ENCODE measurements at places on chromosomes 6 and 20.

DNA sequence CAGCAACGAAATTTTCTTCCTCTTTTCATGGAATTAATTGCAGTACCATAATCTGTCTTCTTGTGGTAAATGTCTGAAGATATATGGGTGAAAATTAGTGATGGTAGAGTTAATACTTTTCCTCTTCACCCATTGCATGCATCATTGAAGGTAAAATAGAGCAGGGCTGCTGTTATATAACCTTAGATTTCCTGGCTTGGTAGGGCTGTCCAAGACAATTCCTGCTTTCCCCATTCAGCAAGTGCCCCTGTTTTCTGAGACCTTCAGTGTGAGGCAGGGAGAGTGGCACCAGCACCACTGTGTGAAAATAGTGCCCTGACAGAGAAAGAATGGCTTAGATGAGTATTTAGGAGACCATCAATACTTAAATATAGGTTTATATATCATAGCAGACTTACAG is 202.0 kb downstream of the ZFAND3 start:
- DNase-seq, result no peak

- DNase-seq, result no peak
Observed at GRCh38 chr6:111837641-111838500, 35.4 kb downstream of the FYN start.

- peak; percentile 68 for DNase-seq
Observed at GRCh38 chr6:7535498-7535897, 6.0 kb upstream of the DSP start.

DNA sequence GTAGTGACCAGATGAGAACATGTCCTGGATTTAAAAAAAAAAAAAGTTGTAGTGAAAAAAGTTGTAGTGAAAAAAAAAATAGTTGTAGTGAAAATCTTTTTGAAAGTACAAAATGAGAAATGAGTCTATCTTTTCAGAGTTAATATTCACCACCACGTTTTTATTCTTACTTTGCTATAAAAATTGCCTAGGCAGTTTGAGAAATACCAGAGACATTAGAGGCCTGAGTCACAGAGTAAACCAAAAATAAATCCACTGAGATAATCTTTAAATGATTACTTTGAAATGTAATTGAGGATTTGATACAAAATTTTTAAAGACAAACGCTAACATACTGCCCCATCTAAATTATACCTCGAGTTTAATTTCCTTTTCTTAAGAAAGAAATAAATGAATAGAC is 101.2 kb upstream of the TIAM2 start:
- peak; percentile 59 for DNase-seq

DNA sequence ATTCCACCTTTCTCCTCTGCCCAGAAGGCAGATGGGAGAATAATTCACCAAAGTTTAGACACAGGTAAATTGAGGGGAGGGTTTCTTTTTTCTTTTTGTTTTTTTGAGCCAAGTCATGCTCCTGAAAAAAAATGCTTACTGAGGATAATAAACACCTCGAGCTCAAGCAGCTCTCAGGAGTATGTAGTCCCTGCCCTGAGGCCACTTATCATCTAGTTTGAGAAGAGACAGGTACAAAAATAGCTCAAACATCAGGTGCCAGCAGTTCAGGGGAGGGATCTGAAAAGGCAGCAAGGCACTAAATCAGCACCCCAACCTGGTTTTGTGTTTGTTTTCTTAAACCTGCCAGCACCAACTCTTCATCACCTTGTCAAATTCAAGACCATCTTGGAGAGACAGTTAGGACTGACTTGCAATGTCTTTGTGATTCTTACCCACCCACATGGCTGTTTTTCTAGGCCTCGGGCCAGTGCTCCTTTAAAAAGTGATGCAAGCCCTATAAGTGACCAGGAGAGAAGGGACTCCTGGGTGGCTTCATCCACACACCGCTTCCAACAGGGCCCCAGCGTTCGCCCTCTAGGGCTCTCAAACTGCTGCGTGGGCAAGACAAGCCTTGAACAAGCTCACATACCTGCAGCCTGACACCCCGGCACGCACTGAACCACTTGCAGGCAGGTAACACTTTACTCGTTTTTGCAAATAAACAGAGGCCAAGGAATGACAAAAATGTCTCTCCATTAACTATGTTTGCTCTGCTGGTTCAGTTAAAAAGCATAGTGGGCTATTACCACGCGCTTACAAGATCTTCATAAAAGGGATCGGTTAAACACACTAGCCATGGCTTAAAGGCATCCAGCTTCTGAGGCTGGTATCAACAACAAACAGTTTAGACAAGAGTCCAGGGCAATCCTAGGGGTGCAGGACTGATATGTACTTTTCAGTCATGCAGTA is 13.9 kb downstream of the JAG1 start:
- DNase-seq, result no peak

- DNase-seq, result peak; percentile 85
Observed at GRCh38 chr6:157667211-157668008, 155.6 kb upstream of the SNX9 start.

DNA sequence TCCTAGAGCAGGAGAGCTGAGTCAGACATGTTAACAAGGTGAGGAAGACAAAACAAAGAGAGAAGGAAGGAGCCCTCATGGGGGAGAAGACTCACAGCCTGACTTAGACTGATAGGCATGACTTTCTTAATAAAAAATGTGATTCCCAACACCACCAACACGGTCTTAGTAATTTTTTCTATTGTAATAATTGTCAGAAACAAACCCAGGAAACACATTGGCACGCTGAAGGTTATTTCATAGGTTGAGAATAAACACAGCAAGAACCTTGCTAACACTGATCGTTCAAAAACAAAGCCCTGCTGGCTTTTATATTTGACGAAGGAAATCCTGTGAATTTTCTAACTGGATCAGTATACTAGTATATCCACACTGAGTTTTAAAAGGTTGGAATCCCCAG is 286.8 kb downstream of the HACE1 start:
- DNase-seq, result no peak

DNA sequence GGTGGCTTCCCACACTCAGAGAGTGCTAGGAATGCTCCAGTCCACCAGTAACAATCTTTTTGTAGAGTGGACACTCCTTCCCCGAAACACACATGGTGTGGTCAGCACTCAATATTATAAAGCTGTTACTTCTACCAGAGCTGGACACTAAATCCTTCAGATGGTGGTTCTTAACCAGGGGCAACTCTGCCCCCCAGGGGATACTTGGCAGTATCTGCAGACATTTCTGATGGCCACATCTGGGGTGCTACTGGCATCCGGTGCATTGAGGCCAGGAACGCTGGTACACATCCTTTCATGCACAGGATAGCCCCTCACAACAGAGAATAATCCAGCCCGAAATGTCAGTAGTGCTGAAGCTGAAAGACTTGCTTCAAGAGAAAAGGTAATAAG is 124.4 kb downstream of the NFATC2 start:
- no peak for DNase-seq

DNA sequence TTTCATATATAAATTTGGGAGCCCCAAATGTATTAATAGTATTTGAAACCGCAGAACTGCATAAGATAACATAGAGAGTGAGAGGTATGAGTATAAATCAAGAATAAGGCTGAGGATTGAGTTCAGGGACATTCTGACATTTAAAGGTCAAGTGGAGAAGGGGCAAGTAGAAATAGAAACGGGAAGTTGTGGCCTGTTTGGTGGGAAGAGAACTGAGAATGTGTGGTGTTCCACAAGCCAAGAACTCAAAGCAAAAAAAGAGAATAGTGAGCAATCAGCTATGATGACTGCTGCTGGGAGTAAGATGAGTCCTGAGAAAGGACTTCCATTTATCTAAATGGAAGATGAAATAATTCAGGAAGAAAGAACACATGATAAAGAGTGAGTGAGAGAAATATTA is 418.4 kb downstream of the CD109 start:
- no peak for DNase-seq

GRCh38 chr6:76840041-76840745 is 623.1 kb downstream of the HTR1B start:
- no peak for DNase-seq

DNA sequence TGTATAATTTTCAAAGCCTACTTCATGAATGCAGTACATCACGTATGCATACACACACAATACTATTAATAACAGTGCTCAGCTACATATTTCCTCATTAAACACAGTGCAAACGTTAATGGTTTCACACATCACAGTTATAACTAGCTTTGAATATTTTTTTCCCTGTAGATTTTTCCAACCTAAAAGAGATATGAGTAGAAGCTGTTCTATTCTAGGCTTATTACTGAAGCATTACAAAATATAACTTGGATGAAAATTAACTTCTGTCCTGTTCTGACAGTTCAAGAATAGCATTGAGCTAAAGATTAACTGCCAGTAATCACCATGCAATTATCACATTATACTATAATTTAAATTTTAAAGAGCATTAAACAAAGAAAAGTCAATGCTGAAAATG is 6.2 kb downstream of the LMBRD1 start:
- DNase-seq, result no peak

DNA sequence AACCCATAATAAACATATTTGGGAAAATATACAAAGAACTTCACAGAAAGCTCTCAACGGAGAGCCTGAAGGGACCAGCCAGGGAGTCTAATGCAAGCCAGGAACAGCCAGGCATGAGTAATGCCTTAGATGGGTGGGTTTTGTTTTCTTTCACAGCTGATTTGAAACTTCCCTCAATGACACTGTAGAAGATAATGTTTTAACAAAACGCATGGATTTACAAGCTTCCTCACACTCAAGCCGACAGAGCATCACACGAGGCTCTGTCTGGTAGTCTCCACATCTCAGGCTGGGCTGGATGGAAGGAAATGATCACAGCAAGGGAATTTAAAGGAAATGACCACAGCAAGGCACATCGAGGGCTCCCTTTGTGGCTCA is 113.9 kb downstream of the GMPR start:
- peak; percentile 68 for DNase-seq

GRCh38 chr20:50645253-50646068 is 45.9 kb downstream of the RIPOR3 start:
- DNase-seq, result peak; percentile 93

- DNase-seq, result peak; percentile 1
Observed at GRCh38 chr20:58718729-58719128, 26.1 kb downstream of the NPEPL1 start.

- DNase-seq, result no peak
Observed at GRCh38 chr20:8587810-8588209, 455.7 kb downstream of the PLCB1 start.

- peak; percentile 11 for DNase-seq
Observed at GRCh38 chr6:134031696-134032255, 20.6 kb downstream of the SLC2A12 start.

DNA sequence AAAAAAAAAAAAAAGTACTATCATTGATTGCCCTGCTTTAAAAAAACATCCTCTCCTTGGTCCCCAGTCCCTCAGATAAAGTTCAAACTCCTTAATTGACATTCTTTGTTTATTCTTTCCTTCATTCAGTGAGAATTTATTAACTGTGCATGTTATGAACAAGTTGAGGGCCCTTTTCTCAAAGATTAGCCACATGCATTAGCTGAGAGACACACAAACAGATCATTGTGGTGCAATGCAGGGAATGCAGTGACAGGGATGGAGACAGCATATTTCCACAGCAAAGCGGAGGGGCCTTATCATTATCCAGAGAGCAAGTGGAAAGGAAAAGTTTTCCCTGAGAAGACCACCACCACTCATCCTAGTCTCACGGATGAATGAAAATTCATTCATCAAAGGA is 21.9 kb upstream of the IPCEF1 start:
- DNase-seq, result no peak

- no peak for DNase-seq
Observed at GRCh38 chr20:37758332-37758731, 64.5 kb downstream of the CTNNBL1 start.

GRCh38 chr6:84361372-84362192 is 134.1 kb upstream of the CEP162 start:
- DNase-seq, result no peak

DNA sequence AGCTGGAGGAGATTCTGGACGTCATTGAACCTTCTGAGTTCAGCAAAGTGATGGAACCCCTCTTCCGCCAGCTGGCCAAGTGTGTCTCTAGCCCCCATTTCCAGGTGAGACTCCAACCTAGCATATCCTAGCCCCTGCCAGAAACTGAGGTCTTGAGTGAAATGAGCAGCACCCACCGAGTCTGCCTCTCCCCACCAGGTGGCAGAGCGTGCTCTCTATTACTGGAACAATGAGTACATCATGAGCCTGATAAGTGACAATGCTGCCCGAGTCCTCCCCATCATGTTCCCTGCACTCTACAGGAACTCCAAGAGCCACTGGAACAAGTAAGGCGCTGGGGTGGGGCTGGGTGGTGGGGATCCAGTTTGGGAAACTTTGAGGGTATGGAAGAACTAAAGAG is 4.6 kb downstream of the MEA1 start:
- DNase-seq, result peak; percentile 33

DNA sequence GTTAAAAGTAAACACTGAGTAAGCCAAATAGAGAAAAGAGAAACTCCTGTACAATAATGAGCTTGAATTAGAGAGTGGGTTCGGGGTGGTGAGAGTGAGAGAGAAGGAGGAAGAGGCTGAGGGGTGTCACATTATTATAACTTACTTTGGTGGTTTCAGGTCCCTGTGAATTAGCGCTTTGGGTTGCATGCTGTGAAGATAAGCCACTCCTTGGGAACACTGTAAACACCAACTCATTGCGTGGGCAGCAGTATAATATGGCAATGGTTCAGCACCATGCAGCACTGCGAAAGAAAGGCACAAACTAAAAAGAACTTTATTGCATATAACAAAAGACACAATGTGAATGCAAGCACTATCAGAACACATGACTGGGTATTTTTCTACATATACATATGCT is 26.9 kb downstream of the MAP3K7 start:
- DNase-seq, result no peak

DNA sequence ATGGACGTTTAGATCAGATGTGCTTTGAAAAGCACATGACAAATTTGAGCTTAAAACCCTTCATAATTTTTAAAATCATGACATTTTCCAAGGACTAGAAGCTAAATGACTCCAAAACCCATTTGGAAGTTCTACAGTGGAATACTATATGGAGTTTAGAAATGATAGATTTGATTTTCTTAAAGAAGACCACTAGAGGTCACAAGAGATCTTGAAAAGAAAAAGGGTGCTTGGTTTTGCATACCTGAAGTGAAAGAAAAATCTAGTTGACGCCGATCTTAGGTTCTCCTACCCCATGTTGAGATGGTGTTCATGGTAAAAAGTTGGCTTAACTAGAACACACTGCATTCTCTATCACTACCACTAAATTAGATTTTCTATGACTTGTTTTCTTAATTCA is 31.5 kb downstream of the CFAP61 start:
- peak; percentile 31 for DNase-seq

DNA sequence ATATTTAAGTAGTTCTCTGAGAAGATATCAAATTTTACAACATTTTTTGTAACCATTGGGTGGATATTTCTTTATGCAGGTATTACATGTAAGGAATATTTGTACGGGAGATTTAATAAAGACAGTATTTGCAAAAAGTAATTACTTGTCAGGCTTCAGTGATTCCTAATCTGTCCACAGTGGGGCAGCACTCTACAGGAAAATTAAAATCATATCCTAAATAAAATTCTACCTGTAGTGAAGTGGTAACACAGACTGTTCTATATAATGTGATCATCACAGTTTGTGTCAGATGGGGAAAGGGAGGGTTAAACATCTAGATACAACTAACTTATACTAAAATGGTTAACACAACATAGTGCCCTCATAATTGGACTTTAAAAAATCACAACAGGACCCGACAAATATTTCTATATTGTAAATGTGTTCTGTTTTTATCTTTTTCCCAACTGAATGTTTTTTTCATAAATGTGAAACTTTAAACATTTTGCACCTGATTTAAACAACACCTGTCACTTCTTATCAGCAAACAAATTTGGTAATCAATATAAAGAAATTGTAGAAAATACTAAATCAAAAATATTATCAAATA is 145.6 kb upstream of the MANEA start:
- peak; percentile 36 for DNase-seq

GRCh38 chr20:18256440-18257090 is 31.8 kb upstream of the ZNF133 start:
- DNase-seq, result no peak

- DNase-seq, result peak; percentile 95
Observed at GRCh38 chr20:63553251-63553932, 567 bp upstream of the FNDC11 start.

Data from GM03348 (cell line).